ENCODE measurements at places on chromosomes 16 and 17.

DNA sequence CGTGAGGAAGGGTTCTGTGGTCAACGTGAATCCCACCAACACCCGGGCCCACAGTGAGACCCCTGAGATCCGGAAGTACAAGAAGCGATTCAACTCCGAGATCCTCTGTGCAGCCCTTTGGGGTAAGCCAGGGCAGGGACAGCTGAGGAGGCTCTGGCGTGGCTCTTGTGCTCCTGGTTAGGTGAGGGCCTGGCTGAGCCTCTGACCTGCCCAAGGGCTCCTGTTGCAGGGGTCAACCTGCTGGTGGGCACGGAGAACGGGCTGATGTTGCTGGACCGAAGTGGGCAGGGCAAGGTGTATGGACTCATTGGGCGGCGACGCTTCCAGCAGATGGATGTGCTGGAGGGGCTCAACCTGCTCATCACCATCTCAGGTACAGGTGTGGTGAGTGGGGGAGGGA, 4.2 kb upstream of the C17orf107 start:
- DNase-seq: no peak

DNA sequence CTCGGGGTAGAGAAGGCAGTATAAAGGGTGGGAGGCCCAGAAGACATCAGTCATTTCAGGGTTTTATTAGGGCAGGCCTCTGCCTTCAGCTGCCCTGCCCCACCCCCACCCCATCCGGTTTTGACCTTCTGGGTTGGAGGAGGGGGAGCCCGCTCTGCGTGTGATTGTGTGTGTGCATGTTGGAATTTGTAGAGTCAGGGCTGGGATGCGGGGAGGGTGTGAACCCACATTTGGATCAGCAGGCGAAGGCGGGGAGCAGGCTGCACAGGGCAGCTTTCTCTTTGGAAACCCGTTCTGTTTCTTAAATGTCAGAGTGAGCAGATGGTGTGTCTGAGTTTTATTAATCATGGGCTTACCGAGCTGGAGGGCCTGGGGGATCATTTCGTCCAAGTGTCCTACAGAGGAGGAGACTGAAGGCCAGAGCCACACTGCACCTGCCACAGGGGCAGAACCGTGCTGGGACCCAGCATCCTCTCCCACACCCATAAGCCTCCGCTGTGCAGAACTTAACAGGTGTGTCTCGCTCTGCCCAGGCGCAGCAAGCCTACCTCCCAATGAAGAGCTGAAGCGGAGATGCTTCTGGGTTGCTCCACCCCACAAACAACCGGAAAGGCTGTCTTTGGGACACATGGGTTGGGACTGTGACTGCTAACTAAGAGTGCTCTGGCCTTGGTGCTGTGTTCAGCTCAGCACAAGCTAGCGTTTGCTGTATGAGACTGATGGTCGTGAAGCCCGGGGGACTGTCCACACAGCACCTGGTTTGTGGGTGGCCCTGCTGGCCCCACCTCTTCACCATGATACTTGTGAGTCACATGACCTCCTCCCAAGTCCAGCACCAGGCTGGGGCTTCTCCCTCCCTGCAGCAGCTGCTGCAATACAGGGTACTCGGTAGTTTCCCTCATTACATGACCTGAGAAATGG, 70.9 kb upstream of the GSE1 start:
- DNase-seq: no peak

- DNase-seq: no peak
Measured at GRCh38 chr17:43620581-43620980, 41.1 kb downstream of the MEOX1 start.

- no peak for DNase-seq
Measured at GRCh38 chr17:65856865-65857264, 295.4 kb upstream of the AXIN2 start.

- DNase-seq: no peak
Measured at GRCh38 chr16:61770301-61770700, 265.9 kb downstream of the CDH8 start.

GRCh38 chr16:47713225-47713595, 252.1 kb downstream of the PHKB start:
- DNase-seq: peak; percentile 51

GRCh38 chr16:576823-577201, 7.0 kb downstream of the PIGQ start:
- no peak for DNase-seq

- DNase-seq: peak; percentile 33
Measured at GRCh38 chr17:38325221-38325851, 18.4 kb downstream of the GPR179 start.

DNA sequence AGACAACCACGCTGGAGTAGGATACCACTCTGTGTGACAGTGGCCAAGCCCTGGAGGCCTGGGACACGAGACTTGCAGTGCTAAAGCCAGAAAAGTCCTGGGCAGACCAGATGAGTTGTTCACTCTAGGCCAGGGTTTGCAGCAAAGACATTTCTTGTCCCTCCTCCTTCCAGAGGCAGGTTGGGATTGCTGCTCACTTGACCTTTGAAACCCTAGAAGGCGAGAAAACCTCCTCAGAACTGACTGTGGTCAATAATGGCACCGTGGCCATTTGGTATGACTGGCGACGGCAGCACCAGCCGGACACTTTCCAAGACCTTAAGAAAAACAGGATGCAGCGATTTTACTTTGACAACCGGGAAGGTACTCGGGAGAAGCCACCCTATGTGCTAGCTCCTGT, 9.8 kb upstream of the EPN3 start:
- no peak for DNase-seq

DNA sequence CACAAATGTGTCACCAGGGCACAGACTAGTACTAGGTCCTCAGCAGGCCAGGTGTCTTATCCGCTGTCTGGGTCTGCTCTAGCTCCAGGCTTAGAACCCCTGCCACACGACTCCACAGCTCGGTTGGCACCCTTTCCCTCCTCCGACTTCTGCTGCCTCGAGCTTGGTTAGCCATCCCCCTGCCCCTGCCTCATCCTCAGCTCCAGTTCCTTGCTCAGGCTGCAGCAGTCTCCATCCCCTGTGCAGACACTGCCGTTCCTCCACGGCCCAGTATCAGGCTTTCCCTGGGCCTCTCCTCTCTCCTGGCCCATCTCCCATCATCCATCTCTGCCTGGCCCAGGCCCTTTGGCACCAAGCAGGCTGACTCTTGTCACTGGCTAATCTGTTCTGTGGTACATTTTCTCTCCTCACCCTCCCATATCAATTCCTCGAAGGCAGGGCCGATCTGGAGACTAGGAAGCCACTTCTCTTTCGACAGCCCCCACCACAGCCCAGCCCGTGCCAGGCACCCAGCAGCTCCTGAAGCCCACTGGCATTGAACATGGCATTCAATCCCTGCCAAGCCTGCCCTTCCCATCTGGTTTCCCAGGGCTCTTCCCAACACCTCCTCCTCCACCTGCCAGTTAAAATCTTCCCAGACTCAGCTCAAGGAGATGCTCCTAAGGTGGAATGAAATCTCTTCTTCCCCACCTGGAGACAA, 1.4 kb upstream of the GRN start:
- no peak for DNase-seq

DNA sequence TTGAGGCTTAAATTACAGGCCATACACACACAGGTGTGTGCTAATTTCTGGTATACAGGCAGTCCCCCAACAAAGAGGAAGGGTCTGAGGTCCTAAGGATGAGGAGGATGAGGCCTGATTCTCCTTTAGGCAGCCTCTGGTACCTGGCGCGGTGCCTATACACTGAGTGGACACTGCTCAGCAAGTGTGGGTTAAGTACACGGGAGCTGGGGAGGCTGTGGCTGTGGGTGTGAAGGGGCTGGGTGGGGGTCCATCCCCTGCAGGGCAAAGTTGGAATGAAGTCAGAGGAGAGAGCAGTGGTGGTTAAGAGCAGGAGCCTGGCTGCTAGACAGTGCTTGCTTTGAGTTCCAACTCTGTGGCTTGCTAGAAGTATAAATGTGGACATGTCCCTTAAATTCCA, 10.9 kb downstream of the MRM1 start:
- DNase-seq: no peak

DNA sequence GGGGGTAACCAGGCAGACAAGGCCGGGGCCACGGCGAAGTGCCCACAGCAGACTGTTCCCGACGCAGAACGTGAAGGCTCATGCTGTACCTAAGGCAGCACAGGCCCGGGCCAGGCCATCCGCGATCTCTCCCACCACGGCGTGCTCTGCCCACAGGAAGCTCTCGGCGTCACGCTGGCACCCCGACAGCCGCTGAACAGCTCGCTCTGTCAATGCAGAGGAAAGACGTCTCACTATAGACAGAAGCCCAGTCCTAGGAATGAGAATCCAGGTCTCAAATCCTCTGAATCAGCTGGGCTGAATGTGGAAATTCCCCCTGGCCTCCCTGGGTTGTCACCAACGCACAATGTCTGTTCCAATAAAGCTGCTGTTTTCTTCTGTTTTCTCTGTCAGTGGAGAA, 21.4 kb downstream of the SERPINF1 start:
- peak; percentile 21 for DNase-seq

- DNase-seq: no peak
Measured at GRCh38 chr16:88069397-88070168, 118.3 kb downstream of the BANP start.

- DNase-seq: no peak
Measured at GRCh38 chr16:9392956-9393355, 301.5 kb downstream of the HAPSTR1 start.

- DNase-seq: peak; percentile 83
Measured at GRCh38 chr17:58960068-58960467, 146.6 kb downstream of the TRIM37 start.
